ENCODE measurements at places on chromosomes 6 and 20.

DNA sequence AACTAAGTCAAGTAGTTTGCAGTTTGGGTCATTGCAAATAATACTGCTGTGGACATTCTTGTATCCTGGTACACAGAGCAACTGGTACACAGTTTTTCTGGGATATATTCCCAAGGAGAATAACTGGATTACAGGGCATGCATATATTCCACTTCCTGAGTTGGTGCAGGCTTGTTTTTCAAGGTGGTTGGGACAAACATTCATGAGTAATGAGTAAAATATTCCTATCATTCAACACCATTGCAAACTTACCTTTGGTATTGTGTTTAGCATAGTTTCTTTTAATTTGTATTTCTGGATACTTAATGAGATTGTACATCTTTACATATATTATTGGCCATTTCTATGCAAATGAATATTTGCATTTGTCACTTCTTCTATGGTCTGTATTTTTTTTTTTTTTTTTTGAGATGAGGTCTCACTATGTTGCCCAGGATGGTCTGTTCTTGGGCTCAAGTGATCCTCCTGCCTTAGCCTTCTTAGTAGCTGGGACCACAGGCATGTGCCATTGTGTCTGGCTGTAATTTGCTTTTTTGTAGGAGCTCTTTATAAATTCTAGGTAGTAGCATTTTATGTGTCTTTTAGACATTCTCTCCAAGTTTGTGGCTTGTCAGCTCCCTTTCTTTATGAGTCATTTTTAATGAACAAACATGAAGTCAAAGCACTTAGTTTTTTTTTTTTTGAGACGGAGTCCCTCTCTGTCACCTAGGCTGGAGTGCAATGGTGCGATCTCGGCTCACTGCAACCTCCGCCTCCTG lies 158.7 kb downstream of the SOX4 start:
- DNase-seq, result no peak

DNA sequence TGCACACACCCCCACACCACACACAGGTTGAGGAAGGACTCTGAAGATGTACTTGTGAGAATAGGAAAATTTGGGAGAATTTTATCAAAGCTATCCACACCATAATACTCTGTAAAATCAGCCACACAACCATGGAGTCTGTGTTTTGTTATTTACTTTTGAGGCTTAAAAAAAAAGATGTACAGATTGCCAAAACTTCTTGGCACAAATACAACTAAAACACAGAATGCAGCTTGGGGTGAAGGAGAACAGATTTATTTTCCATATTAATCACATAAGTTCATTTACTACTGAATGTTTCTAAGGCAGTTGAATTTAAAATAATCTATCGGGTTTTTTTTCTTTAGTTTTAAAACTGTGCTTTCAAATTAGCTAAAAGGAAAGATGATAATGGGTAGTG lies 32.8 kb upstream of the KCNQ5 start:
- DNase-seq, result peak; percentile 12

DNA sequence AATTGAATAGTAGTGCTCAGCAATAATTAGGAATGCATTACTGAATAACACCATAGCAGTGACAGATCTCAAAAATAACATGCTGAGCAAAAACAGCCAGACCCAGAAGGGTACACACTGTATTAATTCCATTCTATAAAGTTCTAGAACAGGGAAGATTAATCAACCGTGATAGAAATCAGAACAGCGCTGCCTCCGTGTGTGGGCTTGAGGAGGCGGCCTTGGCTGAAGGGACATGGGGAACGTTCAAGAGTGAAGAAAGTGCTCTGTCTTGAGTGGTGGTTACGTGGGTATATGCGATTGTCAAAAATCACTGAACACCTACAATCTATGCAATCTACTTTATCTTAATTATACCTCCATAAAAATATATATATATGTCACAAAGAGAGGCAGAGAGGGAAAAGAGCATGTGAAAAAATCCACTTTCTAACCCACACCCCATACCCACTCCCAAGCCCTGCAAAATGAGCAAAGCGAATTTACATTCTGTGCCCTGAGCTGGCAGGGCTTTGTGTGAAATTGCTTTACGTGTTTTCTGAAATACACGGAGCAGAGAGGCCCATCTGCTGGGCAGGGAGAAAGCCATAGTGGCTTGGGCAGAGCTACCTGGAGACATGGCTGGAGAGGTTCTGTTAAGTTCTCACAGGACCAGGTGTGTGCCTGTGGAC lies 74.4 kb downstream of the NFATC2 start:
- DNase-seq, result no peak

- no peak for DNase-seq
Observed at GRCh38 chr20:47227119-47227518, 129.4 kb downstream of the ZMYND8 start.

- no peak for DNase-seq
Observed at GRCh38 chr20:56454754-56455153, 13.7 kb upstream of the RTF2 start.

Measured in left renal pelvis (tissue), 4 donors.